ENCODE measurements at places on chromosomes 4 and X.
A peak's percentile ranks its signal among the peaks of the same experiment; 100 is the strongest.

- no peak for DNase-seq
Observed at GRCh38 chr4:147846318-147847155, 114.6 kb downstream of the ARHGAP10 start.

DNA sequence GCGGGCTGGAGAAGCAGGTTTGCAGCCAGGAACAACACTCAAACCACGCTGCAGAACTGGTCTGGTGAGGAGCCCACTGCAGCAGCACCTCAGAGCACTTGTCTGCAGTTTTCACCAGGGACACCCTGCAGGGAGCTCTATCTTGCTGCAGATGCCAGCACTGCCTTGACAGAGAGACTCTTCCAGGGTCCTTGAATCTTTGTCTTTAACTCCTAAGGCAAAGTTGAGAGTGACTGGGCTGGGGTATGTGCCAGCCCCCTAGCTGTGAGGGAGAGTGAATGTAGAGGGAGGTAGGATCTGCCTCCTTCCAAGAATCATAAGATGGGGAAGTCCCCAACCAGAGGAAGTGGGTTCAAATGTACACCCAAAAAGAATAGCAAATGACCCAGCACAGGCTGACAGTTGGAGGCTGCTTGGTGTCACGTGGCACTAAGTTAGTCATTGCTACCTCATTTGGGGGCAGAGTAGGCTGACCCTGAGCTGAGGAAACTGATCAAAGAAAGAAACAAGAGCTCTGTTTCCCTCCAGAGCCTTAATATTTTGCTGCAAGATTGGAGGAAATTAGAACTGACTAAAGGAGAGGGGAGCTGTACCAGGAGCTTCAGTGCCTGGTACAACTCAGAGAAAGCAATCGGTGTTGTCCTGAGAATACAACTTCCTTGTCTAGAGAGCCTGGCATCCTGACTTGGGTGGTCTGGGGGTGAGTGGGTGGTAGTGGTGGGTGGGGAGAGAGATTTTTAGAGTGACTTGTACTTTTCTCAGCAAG, 28.2 kb upstream of the HUWE1 start:
- no peak for DNase-seq

GRCh38 chr4:189436207-189436606, 504.5 kb upstream of the FRG1 start:
- no peak for DNase-seq

DNA sequence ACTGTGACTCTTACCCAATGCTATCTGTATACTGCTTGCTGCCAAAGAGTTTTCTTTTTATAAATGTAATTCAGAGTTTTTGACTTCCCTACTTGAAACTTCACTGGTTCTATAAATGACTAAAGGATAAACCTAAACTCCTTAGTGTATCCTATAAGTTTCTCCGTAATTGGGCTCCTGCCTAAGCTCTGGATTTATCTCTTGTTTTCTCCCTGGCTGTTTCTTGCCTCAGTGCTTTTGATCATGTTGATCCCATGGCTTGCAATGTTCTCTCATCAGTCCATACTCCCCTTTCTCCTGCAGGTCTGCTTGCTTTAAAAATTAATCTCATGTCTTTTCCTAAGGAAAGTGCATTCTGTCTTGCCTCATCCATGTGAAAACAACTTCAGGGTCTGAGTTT, 1543.1 kb upstream of the IGFBP7 start:
- no peak for DNase-seq

DNA sequence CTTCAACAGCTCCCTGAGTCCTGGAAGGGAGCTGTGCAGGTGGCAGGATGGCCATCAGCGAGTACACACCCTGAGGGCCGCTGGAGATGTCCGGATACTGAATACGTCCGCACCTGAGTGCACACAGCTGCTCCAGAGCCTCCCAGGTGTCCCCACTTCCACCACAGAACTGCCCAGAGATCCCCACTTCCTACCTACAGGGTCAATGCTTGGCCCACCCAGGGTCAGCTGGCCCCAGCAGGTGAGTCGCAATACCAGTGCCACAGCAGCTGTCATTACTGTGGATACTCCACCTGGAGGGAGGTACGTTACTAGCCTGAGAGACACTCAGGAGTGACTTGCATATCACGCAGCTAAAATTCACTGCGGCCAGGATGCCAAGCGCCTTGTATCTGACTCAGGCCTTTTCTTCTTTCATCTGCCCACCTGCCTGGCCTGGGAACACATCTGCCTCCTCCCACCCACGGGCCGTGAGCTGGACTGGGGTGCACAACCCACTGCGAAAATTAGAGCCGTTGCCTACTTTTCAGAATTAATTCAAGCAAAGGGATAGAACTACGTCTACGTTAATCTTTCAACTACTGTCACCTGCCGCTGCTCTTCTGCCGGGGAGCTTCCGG, 9.4 kb downstream of the C4orf50 start:
- no peak for DNase-seq

- peak; percentile 15 for DNase-seq
Observed at GRCh38 chrX:154980330-154981115, 42.0 kb downstream of the F8 start.

GRCh38 chr4:24583451-24584210, 723 bp downstream of the DHX15 start:
- DNase-seq: peak; percentile 33

- no peak for DNase-seq
Observed at GRCh38 chr4:51932261-51932660, 87.9 kb downstream of the LRRC66 start.

DNA sequence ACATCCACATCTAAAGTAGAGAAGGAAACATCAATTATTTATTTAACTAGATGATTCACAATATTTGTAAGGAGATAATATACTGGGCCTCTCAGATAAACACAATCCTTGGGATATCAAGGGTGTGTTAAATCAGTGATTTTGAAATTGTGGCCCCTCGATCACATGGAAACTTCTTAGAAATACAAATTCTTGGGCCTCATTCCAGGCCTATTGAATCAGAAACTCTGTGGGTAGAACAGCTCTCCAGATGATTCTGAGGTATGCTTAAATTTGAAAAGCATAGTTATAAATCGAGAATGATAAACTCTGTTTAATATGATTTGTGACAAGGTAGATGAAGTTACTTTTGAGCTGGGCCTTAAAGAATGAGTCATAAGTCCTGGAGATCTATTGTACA, 64.3 kb upstream of the GPR174 start:
- no peak for DNase-seq
